Right renal pelvis (tissue), 4 donors: ENCODE measurements at places on chromosomes 7 and 10. TPM values are rescaled to one million over a fixed set of nuclear protein-coding genes. Genes with fewer than 3 reads are reported as not detected.

The DIP2C gene
- 19.6 TPM for polyA plus RNA-seq

The FOXI2 gene
- polyA plus RNA-seq = 1.7 TPM

The JAKMIP3 gene
- polyA plus RNA-seq = 0.09 TPM

The CPA5 gene
- polyA plus RNA-seq = 0.08 TPM

The OPN4 gene
- polyA plus RNA-seq = not detected

The EMX2 gene
- 186 TPM for polyA plus RNA-seq

The PSD gene
- 7.3 TPM for polyA plus RNA-seq

The COX19 gene
- polyA plus RNA-seq = 12.0 TPM

The CC2D2B gene
- polyA plus RNA-seq = 1.2 TPM

The POU6F2 gene
- polyA plus RNA-seq = 0.14 TPM

The SUPV3L1 gene
- polyA plus RNA-seq = 36.1 TPM

The SPDYE1 gene
- polyA plus RNA-seq = 0.52 TPM

The CUL1 gene
- 64.3 TPM for polyA plus RNA-seq

The COL17A1 gene
- polyA plus RNA-seq = 0.30 TPM

The MPP7 gene
- polyA plus RNA-seq = 7.7 TPM

The ABCB1 gene
- 19.3 TPM for polyA plus RNA-seq

The PCBD1 gene
- polyA plus RNA-seq = 140 TPM

The NUTM2E gene
- polyA plus RNA-seq = 0.30 TPM

The KLLN gene
- 1.7 TPM for polyA plus RNA-seq

The IFIT1B gene
- polyA plus RNA-seq = 0.13 TPM

The ASZ1 gene
- not detected for polyA plus RNA-seq

The NOD1 gene
- polyA plus RNA-seq = 7.2 TPM

The TMEM213 gene
- polyA plus RNA-seq = 49.6 TPM

The HMX2 gene
- 1.7 TPM for polyA plus RNA-seq

The PIK3CG gene
- polyA plus RNA-seq = 2.9 TPM

The ORAI2 gene
- 21.5 TPM for polyA plus RNA-seq

The TMEM236 gene
- polyA plus RNA-seq = 0.27 TPM

The CNOT4 gene
- polyA plus RNA-seq = 41.4 TPM

The KEL gene
- polyA plus RNA-seq = 3.1 TPM

The LRRC4 gene
- polyA plus RNA-seq = 7.9 TPM

The ATOH7 gene
- polyA plus RNA-seq = 0.99 TPM

The ADAM12 gene
- polyA plus RNA-seq = 17.9 TPM

The CCDC172 gene
- not detected for polyA plus RNA-seq

The LIPJ gene
- polyA plus RNA-seq = 0.15 TPM

The GPR26 gene
- 0.01 TPM for polyA plus RNA-seq

The SMKR1 gene
- polyA plus RNA-seq = 3.5 TPM

The TDRD1 gene
- not detected for polyA plus RNA-seq

The SEMA3E gene
- polyA plus RNA-seq = 2.3 TPM

The HYAL4 gene
- 0.19 TPM for polyA plus RNA-seq

The CDC14C gene
- 0.04 TPM for polyA plus RNA-seq

The RAMP3 gene
- polyA plus RNA-seq = 10.6 TPM

The ACTR3C gene
- polyA plus RNA-seq = 12.3 TPM

The SLIT1 gene
- polyA plus RNA-seq = 5.4 TPM

The CTNNA3 gene
- 3.4 TPM for polyA plus RNA-seq

The TMEM196 gene
- not detected for polyA plus RNA-seq

The PROSER2 gene
- polyA plus RNA-seq = 5.1 TPM

The GOLGA7B gene
- 1.1 TPM for polyA plus RNA-seq

The CACNA2D1 gene
- 24.3 TPM for polyA plus RNA-seq

The AKAP9 gene
- polyA plus RNA-seq = 81.7 TPM

The MSMB gene
- polyA plus RNA-seq = not detected

The OPN1SW gene
- polyA plus RNA-seq = 1.4 TPM

The RSU1 gene
- 92.5 TPM for polyA plus RNA-seq

The GPC2 gene
- 14.5 TPM for polyA plus RNA-seq
